ENCODE measurements at places on chromosomes 12 and 14.

DNA sequence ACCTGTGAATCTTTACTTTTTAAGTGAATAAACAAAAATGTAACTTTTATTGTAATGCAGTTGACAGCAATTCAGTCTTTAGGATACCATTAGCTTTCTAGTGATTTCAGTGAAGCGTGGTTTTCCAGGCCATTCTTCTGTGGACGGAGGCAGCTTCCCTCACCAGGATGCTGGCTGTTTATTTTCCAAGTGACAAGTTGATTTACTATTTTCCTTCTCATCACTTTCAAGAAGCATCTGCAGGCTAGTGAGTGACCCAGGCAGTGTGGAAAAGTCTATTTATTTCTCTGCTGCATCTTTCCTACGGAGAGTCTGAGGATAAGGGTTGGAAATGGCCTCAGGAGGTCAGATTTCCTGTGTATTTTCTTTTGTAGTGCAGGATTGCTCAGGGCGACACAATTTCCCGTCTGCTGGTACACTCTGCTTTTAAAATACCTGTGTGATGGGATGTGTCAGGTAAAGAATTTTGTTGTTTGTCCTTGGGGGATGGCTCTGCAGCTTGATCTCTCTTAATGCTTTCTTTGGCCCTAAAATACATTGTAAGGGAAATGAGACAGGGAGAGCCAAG is 467.8 kb downstream of the NRXN3 start:
- no peak for DNase-seq

DNA sequence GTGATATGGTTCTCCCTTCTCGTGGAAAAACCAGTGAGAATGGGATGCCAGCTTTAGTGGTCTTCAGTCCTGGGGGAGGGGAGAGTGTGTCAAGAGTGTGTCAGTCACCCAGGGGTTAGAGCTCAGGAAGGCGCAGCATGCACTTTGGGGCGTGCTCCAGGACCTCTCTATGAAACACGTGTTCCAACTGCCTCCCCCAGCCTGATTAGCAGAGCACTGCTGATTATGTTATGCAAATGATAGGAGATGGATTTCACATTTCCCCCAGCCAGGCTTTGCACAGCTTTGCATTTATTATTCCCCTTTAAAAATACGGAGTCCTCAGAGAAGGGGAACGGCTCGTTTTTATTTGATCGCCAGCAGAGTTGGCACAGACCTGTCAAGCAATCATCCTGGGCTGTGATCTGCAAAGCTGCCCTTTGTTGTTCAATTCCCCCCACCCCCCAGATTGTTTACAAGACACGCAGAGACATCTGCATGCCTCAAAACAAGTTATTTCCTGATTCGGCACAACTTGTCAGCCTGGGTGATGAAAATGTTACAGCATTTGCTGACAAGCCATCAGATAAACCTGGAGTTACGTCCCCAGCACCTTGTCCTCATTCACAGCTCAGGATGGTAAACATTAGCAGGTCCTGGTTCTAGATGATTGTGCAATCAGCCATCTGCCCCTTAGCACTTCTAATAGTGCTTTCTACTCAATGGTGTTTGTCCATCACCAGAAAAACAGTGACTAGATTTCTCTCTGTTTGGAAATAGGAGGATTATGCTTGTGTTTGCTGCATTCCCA is 196.5 kb downstream of the NOVA1 start:
- DNase-seq, result no peak

DNA sequence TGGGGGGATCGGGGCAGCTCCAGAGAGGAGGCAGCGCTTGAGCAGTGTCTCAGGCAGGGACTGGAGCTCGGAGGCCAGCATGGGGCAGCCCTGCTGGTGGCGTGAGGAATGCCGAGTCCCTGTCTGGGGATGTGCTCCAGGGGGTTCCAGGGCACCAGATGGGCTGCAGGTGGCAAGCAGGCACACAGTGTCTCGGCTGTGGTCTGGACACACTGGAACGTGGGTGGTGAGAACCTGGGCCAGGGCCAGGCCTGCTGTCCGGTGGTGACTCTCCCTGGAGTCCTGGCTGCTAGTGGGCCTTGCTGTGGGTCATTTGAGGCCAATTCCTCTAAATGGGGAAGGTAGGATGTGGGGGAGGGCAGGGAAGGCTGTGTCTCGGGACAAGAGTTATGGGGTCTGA is 199.4 kb upstream of the RTL1 start:
- DNase-seq, result no peak

DNA sequence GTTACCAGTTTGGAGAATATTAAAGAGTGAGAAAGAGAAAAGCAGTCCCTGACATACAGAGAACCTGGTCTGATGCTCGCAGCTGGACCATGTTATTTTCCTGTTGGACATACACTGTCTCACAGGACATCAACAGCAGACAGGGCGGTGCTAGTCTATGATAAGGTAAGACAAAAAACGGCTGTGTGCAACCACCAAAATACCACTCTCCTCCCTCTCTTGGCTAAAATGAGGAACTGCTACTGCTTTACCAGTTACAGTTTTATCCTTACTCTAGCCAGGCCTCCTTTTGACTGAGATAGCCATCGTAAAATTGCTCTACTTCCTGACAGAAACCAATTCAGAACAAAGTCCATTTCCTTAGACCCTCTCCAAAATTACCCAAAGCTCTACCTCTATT is 47.0 kb upstream of the ERGIC2 start:
- DNase-seq, result no peak

- no peak for DNase-seq
Measured at GRCh38 chr14:62378057-62378456, 615.8 kb downstream of the SNAPC1 start.

DNA sequence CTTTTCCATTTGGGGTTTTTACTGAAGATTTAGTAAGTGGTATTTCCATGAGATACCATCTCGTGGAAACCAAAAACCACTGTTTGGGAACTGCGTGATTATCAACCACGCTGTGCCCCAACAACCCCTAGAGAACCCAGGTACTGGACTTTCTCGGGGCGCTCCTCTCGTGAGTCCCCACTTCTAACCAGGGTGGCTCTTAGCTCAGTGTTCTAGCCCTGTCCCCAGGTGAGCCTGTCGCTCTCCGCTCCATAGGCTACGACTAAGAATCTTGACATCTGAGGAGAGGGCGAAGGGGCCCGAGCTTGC is 686 bp downstream of the MCRS1 start:
- no peak for DNase-seq
